ENCODE measurements at places on chromosomes 2 and 18.

- DNase-seq: no peak
Observed at GRCh38 chr2:213764849-213765248, 480.6 kb downstream of the SPAG16 start.

GRCh38 chr2:212628586-212628985, 90.0 kb upstream of the ERBB4 start:
- DNase-seq: no peak

- no peak for DNase-seq
Observed at GRCh38 chr2:222854773-222855700, 5.8 kb upstream of the ACSL3 start.

DNA sequence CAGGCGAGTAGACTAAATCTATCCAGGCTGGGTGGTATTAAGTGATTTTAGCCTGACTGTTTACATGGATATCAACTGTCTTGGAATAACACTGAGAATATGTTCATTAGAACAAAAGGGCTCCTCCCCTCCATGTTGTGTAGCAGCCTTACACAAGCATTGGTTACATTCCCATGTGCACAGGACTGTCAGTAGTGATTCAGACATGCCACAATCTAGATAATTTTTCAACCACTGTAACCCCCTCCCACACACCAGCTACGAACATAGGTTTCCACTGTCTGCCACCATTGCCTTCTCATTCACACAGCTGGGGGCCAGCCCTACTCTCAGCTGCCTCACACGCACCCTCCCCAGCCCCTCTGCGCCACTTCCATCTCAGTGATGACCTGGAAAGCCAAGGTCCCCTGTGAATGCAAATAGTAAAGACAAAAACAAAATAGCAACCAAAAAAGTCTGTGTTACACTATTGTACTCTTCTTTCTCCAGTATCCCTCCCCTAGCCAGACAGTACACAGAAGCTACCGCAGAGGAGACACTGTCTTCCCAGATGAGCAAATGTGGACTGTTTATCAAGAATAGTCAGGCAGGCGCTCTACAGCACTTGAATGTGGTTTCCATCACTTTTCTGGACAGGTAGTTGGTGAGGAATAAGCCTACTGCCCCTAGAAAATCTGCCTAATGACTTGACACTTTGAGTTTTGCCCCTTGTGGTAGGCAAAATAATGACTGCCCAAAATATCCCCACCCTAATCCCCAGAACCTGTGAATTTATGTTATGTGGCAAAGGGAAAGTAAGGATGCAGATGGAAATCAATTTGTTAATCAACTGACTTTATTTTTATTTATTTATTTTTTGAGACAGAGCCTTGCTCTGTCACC, 27.9 kb upstream of the TYMS start:
- no peak for DNase-seq

DNA sequence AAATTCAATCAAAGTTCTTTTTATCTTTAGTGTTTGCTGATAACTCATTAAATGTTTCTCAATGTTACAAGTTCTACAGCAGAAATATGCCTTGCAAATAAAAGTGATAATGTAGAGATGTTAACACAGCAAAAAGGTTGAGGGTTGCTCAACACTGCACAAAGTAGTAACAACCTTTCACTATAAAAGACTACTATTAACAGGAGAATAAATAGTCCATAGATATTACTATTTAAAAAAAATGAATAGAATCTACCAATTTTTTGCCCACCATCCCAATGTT, 378.1 kb downstream of the RBM43 start:
- DNase-seq: no peak

GRCh38 chr2:100429726-100430125, 12.3 kb upstream of the CHST10 start:
- no peak for DNase-seq

- DNase-seq: no peak
Observed at GRCh38 chr2:201130524-201131186, 14.7 kb downstream of the CFLAR start.

DNA sequence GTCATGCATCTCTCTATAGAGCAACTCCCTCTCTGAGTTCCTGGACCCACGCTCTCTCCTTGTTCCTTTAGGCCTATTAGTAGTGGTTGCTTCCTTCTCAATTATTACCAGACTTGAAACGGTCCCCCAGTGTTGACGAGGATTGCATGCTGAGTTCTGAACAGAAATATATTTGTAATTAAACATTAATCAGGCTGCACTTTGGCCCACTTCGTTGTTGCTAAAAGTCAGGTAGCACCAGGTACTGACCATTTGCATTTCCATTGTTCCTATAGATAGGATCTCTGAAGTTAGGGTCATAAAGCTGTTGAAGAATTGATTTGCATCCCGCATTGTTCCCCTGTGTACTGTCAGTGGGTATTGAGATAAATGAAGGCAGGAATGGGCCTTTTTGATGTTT, 36.9 kb upstream of the TTR start:
- no peak for DNase-seq

- DNase-seq: no peak
Observed at GRCh38 chr2:231160701-231161100, 35.9 kb upstream of the HTR2B start.

GRCh38 chr2:110807522-110807921, 75.1 kb downstream of the ACOXL start:
- DNase-seq: no peak

- no peak for DNase-seq
Observed at GRCh38 chr2:25895610-25896009, 17.3 kb upstream of the ASXL2 start.

- no peak for DNase-seq
Observed at GRCh38 chr18:12839526-12840196, 44.4 kb downstream of the PTPN2 start.

GRCh38 chr2:128195435-128195984, 104.5 kb downstream of the UGGT1 start:
- DNase-seq: no peak

DNA sequence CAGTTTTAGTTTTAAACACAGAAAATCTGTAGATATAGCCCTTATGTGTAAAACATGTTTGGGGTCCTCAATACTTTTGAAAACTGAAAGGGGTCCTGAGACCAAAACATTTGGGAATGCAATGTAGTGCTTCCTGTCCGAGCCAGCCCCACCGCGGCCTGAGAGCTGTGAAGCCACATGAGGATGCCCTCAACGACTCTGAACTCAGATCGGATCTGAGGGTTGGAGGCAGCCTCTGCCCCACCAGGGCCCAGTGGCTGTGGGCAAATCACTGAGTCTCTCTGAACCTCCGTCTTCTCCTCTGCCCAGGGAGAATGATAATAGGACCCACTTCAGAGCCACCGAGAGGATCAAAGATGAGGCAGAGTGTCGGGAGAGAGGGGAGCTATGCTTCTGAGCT, 33.4 kb upstream of the HPCAL1 start:
- peak; percentile 5 for DNase-seq

DNA sequence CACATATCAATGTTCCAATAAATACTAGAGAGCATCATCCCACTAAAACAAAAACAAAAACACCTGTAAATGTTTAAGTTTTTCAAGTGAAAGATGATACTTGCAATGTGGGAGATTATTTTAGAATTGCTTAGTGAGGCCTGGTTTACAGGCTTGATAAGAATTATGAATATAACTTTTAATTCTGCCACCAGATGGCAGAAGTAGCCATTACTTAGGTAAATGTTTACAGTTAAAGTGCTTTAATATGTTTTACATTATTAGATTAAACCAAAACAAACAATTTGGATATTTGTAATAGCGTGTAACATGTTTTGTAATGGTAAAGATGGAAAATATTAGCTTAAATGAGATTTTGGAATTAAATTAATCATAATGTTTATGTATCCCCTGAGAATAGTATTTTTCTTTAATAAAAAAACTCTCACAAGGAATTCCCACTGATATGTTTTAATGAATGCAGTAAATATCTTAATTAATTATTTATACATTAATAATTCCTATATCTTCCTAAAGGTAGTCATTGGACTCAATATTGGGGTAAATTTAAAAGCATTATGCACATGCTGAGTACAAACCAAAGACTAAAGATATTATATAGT, 522.0 kb downstream of the SPAG16 start:
- no peak for DNase-seq

GRCh38 chr18:10465174-10465939, 10.9 kb downstream of the APCDD1 start:
- DNase-seq: no peak

GRCh38 chr2:10324095-10324832, 21.6 kb downstream of the HPCAL1 start:
- no peak for DNase-seq

DNA sequence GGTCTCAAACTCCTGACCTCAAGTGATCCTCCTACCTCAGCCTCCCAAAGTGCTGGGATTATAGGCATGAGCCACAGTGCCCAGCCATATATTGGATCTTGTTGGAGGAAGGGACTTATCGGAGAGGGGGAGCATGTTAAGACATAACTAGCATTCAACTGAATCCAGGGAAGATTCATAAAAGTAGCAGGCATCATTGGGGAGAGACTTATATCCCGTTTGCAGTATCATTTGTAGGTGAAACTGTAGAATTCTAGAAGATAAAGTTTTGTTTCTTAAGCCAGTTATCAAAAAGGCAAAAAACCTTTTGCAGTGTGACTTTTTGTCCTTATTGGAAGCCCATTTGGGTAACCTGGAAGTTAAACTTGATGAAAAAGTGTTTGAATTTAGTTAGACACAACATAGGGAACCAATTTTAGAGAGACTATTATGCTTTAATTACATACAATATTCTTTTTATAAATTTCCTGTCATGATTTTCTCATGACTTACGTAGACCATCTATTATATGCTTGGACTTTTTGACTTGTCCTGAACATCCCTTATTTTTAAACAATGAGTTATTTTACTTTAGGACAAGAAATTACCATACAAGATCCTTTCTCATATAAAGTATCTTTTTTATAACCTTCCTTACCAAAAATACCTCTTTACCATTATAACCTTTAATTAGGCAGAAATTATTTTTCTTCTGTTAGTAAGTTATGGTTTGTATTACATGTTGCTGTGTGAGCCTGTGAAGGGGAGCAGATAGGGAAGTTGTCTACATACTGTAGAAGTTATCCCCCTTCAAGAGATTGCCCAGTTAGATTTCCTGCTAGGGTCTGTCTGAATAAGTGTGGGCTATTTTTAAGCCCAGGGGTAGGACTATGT, 20.3 kb downstream of the RAB3GAP1 start:
- no peak for DNase-seq

DNA sequence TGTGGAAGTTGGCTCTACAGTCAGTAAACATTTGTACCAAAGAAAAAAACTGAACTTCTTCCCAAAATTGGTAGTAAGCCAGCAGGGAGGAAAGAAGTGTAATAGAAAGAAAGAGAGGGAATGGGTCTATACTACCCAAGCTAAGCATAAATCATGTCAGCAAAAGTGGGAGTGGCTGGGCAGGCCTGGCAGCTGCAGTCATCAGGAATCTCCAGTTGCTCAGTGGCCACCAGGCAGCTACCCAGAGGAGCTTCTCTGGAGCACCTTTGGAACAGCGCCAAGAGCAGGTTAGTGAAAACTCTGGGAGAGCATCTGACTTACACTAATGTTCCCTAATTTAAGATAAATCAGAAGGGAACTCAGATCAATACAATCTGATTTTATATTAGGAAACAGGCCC, 14.3 kb downstream of the FRZB start:
- no peak for DNase-seq

DNA sequence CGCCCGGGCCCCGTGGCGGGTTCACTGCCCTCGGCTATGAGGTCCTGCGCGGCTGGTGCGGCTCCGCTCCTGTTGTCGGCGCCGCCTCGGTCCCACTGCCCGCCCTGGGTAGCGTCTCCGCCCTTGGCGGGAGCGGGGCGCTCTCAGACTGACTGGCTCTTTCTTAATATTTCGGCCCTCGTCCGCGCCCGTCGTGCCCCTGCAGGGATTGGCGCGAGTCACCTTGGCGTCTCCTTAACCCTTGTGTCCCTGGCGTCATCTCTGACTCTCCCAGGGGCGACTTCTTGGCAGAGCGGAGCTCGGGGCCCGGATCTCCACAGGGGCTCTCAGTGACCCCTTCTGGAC, 1.3 kb downstream of the PTMA start:
- no peak for DNase-seq

- no peak for DNase-seq
Observed at GRCh38 chr18:48342581-48342980, 66.6 kb downstream of the ZBTB7C start.

- no peak for DNase-seq
Observed at GRCh38 chr2:65357095-65357958, 75.1 kb downstream of the SPRED2 start.

- DNase-seq: no peak
Observed at GRCh38 chr18:28034567-28034966, 142.4 kb downstream of the CDH2 start.

GRCh38 chr2:40476436-40476835, 24.5 kb upstream of the SLC8A1 start:
- DNase-seq: no peak

- DNase-seq: no peak
Observed at GRCh38 chr2:102053096-102053495, 61.3 kb downstream of the IL1R2 start.

- DNase-seq: no peak
Observed at GRCh38 chr2:240768216-240768615, 51.8 kb downstream of the KIF1A start.

- DNase-seq: no peak
Observed at GRCh38 chr2:121832412-121833357, 77.2 kb downstream of the TSN start.

DNA sequence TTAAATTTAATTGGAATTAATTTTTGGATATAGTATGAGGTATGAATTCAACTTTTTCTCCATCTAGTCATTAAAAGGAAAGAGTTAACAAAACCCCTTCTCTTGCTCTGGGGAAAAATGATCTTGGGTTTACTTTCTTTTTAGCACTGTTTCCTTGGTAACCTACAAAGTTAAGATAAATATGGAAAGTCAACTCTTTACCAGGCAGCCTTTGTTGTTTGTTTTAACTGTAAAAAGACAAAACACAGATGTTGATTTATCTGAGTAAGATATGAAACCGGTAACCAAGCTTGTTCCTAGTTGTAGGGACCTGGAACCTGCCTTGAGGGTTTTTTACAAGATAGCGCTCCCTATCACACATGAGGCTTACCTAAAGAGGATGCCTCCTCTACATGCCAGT, 10.1 kb upstream of the SANBR start:
- DNase-seq: no peak

GRCh38 chr18:28063926-28064325, 113.0 kb downstream of the CDH2 start:
- no peak for DNase-seq

DNA sequence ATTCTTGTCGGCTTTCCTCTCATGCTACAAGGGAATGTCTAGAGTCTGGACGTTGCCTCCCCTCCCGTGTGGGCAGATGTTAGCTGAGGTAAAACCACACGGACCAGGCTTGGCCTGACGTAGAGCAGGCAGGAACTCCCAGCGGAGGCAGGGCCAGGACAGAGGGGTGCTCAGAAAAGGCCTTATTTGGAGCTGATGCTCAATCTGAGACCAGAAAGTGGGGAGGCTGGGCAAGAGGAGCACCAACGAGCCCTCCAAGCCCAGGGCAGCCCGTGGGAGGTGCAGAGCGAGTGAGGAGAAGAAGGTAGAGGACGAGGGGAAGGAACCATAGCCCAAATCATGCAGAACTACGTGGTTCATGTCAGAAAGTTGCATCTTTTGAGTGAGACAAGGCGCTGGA, 9.0 kb downstream of the TEX51 start:
- DNase-seq: no peak

All from WTC11 (cell line).